ENCODE measurements at places on chromosomes 2 and 18. TPM values are rescaled to one million over a fixed set of nuclear protein-coding genes. Genes with fewer than 3 reads are reported as not detected.

The IL18R1 gene
- 1.7 TPM for total RNA-seq

DNA sequence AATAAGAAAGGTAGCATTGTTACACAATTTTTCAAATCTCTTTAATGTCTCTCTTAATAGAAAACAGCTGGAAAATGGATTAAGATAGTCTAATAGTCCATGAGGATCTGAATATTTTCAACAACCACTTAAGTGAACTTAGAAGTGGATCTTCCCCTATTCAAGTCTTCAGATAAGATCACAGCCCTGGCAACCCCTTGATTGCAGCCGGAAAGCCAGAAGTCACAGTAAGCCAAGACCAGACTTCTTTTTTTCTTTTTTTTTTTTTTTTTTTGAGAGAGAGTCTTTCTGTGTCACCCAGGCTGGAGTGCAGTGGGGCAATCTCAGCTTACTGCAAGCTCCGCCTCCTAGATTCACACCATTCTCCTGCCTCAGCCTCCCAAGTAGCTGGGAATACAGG, 18.6 kb upstream of the ZC3H15 start:
- no peak for DNase-seq

DNA sequence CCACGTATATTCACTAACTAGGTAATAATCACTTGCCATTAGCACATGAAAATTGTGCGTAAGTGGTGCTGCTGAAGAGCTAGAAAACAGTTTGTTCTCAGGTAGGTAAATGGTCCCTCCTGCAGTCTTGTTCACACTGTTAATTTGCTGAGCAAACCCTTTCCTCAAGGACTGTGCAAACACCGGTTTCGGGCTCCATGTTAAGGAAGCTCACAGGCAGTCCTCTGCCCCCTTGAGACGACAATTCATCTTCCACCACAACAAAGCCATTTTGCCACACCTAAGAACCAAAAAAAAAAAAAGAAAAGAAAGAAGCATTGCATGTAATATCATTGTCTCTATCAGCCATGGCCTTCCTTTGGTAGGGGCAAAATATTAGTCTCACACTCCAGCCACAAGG, 193.9 kb downstream of the BCL11A start:
- DNase-seq = no peak

- DNase-seq = no peak
These were observed 1.6 kb downstream of the DLGAP1 start for GRCh38 chr18:4453567-4453873.

DNA sequence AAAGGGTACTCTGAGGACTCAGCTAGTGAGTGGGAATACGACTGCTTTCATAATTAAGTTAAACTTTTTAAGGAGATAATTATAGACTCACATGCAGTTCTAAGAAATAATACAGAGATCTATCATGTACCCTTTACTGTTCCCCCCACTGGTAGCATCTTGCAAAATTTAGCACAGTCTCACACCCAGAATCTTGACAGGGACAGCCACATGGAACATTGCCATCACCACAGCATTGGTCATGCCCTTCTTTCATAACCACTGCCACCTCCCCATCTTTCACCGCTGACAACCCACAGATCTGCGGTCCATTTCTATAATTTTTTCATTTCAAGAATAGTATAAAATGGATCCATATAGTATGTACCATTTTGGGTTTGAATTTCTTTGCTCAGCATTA, 37.8 kb downstream of the ARHGEF4 start:
- no peak for DNase-seq

- no peak for DNase-seq
These were observed 236.0 kb upstream of the REV1 start for GRCh38 chr2:99725820-99726219.

The CKAP2L gene
- total RNA-seq = 0.13 TPM

- no peak for DNase-seq
These were observed 67.6 kb upstream of the MCFD2 start for GRCh38 chr2:46983065-46983801.

GRCh38 chr2:228987441-228988155, 283.5 kb downstream of the PID1 start:
- no peak for DNase-seq

The FLACC1 gene
- 5.0 TPM for total RNA-seq

DNA sequence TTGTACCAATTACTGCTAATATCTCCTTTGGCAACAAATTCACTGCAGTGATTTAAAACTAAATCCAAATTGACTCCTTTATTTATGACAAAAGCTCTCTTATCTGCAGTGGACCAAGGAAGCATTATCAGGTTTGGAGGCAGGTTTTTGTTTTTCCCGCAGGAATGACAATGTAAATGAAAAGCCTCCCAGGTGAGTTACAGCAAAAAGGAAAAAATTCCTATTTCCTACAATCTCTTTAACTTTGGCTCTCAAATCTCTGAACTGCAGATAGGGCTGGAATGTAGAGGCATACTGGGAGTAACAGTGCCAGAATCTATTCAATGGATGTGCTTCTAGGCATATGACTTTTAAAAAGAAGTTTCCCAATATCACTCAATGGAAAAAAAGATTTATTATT, 28.9 kb upstream of the LRP2 start:
- no peak for DNase-seq

GRCh38 chr2:12560618-12561017, 156.1 kb upstream of the TRIB2 start:
- no peak for DNase-seq

Data from thyroid gland (tissue), 4 donors.